KG1 (cell line): ENCODE measurements at places on chromosomes 2 and 18.
A peak's percentile ranks its signal among the peaks of the same experiment; 100 is the strongest.

- DNase-seq = no peak
Measured at GRCh38 chr2:19138264-19138825, 220.1 kb downstream of the OSR1 start.

- no peak for DNase-seq
Measured at GRCh38 chr18:52435301-52435700, 95.3 kb downstream of the DCC start.

DNA sequence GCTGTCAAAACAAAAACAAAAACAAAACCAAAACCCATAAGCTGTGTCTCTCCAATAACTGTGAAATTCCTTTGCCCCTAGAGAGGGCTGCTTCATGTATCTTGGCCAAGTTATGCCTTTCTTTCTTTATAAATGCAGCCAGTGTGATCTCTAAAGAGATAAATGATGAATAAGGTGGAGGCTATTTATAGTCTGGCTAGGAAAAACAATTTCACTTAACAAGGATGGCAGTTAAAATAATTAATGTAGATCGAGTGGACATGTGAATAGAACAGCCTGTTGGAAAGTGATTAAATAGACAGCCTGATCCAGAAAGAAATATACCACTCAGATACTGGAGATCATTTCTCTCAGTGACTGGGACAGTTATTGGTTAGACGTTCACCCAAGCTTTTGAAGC is 1666.9 kb upstream of the CELF4 start:
- DNase-seq = no peak

DNA sequence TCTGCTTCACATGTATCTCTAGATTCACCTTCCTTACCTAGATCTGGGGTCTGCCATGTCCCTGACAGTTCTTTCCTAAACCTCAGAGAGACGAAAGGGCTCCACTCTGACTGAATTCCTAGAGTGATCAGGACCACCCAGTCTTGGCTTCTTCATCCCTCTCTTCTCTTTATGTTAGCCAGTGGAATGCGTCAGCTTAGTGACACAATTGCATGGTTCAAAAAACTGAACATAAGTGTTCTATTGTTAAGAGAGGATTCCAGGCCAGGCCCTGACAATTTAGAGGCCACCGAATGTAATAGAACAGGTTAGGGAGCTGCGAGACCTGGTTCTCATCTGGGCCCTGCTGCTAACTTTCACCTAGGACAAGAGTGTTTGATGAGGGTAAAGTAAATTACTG is 10.0 kb downstream of the PRELID3A start:
- DNase-seq = no peak

- no peak for DNase-seq
Measured at GRCh38 chr2:69975853-69976462, 14.5 kb upstream of the ASPRV1 start.

DNA sequence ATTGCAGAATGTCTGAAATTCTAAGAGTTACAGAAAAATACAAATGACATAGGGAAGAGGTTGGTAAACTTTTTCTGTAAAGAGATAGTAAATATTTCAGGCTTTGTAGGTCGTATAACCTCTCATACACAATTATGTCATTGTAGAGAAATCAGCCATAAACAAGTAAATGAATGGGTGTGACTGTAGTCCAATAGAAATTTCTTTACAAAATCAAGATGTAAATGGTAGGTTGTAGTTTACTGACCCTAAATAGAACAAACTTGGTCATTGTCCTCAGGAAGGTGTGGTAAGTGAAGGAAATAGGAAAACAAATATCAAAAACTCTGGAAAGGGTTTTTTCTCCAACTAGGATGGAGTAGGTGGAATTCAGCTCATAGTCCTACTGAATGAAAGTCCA is 415.5 kb upstream of the SPHKAP start:
- no peak for DNase-seq

GRCh38 chr2:146734042-146734820 is 1110.6 kb upstream of the ACVR2A start:
- DNase-seq = peak; percentile 22

DNA sequence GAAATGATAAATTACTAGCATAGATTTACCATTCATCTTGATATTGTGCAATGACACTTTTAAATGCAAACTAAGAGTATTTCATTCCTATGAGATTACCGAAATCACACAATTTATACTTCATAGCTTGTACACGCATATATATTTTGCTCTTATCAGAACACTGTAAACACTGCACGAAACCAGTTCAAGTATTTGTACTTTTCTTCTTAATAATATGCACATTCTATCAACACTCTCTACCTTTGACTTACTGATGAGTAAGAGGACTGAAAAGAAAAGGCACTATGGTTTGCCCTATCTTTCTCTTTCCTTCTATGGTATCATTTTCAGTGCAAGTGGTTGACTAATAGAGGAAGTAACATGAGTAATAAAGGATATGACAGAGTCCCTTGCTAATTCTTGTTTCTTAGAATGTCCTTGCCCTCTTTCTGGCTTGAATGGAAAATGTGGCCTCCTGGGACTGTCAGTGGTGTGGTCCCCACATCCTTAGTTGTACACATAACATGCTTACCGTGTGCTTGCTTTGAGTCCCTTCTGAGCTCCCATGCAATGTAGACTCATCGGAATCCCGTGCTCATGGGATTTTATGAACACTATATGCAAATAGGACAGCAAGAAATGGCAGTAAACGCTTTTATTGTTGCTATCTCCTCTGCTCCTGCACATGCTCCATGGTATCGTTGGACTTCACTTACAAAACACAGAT is 363.5 kb upstream of the TNP1 start:
- peak; percentile 14 for DNase-seq

DNA sequence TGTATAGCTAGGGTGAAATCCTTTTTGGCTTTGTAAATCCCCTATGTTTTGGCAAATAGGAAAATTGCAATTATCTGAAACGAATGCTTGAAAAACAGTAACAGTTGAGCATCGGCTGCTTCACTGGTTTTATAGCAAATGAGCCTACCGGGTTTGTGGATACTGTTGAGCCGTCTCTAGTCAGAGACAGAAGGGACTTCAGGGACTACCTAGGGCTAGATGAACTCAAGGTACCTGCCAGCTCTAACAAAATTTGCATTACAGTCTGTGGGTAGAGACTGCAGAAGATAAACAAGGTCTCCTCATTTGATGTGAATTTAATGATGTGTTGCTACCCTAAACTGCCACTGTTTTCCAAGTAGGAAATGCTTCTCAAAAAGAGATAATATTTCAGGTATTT is 101.1 kb downstream of the EML6 start:
- DNase-seq = no peak

DNA sequence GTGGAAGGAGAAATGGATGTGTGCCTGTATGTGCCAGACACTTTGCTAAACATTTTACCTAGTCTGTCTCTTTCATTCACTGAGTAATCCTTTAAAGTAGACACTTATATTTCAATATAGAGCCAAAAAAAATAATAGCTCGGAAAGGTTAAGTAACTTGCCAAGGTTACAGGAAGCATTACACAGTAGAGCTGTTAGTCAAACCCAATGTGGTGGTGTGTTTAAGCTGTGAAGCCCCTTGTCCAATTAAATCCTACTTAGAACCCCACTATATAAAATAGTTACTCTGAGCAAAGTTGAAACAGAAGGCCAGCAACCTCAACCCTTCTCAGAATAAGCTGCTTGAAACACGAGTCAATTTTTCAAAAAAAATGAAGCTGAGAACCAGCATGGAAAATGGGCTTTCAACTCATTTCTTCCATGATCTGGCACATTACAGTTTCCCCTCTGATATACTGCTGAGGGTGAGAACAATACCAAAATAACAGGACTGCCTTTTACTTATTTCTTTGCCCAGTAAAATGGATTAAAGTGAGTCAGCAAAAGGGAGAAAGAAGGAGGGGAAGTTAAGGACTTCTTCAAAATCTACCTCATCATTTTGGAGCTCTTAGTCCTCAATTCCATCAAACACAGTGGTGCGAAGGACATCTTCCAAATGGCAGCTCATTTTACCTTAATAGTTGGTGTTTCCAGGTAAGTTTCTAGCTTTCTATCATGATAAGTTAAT is 7.9 kb downstream of the RDH14 start:
- DNase-seq = no peak

DNA sequence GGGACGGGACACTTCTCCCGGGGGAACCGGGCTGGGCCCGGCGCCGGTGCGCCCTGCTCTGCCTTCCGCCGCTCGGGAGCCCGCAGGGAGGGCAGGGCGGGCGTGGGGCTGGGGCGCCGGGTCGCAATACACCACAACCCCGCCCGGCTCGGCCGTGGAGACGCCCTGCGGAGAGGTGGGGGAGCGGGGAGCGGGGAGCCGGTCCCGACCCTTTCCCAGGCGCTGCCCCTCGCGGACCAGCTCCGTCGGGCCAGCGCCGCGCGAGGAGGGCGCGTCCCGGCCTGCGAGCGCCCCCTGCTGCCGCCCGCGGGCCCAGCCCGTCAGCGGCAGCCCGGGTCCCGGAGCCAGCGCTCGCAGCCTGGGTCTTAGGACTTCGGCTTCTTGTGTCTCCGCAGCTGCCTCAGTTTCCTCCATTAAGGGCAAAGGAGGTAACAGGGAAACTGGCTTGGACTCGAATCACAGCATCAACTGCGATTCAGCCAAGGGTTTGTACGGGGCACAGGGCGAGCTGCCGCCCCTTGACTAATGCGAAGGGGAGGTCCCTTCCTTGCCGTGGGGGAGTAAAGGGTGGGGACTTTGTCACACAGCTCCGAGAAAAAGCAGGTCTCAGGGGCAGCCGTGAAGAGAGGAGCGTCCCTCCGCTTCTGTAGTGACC is 635 bp upstream of the ADRA2B start:
- no peak for DNase-seq

DNA sequence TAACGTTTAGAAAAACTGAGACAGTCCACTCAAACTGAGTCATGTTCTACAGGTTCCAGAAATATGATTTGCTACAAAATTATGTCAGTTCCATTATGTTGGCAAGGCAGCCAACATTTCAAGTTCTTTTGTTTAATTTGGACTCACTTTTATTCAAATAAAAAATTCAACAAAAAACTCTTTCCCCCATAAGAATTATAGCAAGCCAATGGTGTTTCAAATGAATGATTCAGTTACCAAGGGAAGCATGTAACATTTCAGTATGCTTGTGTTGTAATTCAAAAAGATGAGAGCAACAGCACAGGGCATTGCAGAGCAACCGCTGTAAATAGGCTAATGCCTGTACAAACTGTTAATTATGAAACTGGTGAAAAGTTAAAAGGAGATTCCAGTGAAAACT is 140.8 kb downstream of the FIGN start:
- no peak for DNase-seq

DNA sequence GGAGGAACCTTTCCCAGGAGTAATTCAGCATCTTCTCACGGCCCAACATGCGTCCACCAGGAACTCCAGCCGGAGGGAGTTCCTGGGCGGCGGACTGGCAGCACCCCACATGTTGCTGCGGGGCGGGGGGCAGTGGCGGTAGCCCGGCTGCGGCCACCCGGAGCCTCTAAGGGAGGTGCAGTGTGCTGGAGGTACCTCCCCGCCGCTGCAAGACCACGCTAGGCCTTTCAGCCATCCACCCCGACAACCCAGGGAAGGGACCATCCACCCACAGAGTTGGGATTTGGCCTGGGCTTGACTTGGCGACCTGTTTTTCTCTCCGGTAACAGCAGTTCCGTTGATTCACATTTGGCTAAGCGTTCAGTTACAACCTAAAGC is 625 bp downstream of the LYPD6 start:
- no peak for DNase-seq

GRCh38 chr2:43791035-43791765 is 17.4 kb downstream of the DYNC2LI1 start:
- no peak for DNase-seq

DNA sequence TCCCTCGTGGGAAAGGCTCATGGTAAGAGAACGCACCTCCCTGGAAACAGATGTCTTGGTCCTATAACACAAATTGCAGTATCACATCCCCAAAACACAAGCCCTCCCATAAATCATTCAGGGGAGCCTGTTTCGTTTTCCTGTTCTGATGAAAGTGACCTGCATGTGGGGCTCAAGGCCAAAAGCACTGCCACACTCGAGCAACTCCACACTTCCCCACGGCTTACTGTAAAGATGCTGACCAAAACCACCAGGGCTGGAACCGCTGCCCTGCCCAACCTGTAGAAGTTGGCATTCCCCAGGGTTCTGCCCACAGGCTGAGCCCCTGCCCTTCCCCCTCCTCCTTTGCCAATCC is 139.7 kb downstream of the BCL11A start:
- no peak for DNase-seq

- DNase-seq = no peak
Measured at GRCh38 chr2:109322111-109322510, 193.1 kb downstream of the SH3RF3 start.

- no peak for DNase-seq
Measured at GRCh38 chr2:65666156-65666725, 233.8 kb upstream of the SPRED2 start.
